GM20000 (cell line): ENCODE measurements at places on chromosomes 7 and 10.

DNA sequence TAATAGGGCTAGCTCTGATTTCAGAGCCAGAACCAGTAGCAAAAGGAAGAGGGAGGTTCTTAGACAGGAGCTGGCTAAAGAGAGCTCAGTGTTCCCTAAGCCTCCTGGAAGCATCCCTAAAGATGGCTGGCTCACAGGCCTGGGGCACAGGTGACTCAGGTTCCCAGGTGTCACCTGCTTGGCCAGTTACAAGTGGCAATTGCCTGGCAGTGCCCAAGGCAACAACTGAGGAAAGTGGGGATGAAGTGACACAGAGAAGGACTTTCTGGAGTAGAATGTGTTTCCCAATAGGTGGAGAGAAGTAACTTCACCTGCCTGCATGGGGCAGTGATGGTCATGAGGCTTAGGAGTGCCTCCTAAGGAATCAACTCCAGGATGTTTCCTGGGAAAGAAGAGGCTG lies 66.5 kb upstream of the EEPD1 start:
- no peak for DNase-seq

DNA sequence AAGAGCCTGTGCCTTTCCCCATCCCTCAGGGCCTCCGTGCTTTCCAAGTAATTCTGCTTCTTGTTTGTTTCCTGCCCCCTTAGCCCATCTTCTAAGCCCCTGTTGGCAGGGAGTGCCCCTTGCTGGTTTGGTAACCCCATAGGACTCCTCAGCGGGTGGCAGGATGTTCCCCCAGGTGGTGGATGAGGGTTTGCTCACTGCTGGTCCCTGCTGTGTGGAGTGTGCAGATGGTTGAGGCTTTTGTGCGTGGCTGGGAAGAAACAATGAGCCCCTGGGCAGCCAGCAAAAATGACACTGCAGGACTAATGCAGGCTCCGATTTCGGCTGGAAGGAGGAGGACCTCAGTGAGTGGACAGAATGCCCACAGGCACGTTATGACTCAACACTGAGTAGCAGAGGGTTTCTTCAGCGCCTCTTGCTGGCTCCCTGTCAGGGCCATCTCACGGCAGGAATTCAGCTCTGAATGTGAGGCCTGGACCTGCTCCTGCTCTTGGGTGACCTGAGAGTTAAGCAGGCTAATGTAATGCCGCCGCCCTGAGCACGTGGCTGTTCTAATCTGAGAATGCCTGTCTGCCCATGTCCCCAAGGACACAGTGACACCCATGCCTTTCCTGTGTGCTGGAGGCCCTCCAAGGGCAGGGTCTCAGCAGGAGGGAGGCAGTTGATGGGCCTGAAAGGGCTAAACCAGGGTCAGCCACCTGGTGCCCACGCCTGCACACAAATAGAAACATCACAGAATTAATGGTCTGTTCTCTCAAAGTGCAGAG lies 16.6 kb downstream of the BAG3 start:
- no peak for DNase-seq

DNA sequence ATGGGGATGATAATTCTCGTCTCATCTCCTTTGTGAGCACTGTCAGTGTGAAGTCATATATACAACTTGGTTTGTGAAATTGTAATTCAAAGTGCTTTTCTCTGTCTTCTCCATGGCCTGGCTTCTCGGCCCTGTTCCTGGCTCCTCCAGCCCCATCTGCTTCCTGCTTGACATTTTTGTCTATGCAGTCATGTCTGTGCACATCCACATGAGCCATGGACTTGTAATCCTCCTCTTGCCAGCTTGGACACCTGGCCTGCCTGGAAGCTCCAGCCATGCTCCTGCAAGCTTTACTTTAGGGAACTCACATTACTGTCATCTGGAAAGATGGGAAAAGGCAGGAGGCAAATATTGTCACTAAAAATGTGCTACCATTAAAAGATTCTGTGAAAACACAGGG lies 576.0 kb upstream of the DPP6 start:
- no peak for DNase-seq

- DNase-seq = no peak
Observed at GRCh38 chr10:87559392-87559791, 54.7 kb downstream of the MINPP1 start.

GRCh38 chr7:93920496-93921182 lies 896 bp upstream of the GNG11 start:
- no peak for DNase-seq

GRCh38 chr7:135361788-135362187 lies 128.2 kb downstream of the STRA8 start:
- DNase-seq = no peak

DNA sequence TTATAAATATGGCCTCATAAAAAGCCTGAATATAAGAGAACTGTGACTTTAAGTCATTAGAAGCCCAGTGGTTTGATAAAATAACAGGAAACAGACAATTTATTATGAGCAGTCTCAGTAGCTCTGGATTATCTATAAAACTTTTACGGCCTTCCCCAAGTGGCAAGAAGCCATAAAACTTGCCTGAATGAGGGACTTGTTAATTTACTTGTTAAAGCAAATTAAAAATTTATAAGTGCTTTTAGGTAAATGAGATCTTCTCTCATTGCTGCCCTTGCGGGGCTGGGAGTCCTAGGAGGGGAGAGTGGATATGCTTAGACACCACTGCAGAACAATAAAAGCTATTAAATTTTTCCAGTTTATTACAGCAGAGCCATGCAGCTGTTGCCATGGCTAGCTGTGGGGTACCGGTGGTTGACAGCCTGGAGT lies 499.9 kb downstream of the AUTS2 start:
- DNase-seq = no peak
